Activated naive CD4-positive, alpha-beta T cell treated with anti-CD3 and anti-CD28 coated beads, Interleukin-2, amount 10 ng/mL, durations not matched to agents 7 days and 5 days (primary cell): ENCODE measurements at places on chromosomes 1 and 21.

- DNase-seq, result no peak
These were observed 7.6 kb downstream of the CHD5 start for GRCh38 chr1:6172549-6172948.

DNA sequence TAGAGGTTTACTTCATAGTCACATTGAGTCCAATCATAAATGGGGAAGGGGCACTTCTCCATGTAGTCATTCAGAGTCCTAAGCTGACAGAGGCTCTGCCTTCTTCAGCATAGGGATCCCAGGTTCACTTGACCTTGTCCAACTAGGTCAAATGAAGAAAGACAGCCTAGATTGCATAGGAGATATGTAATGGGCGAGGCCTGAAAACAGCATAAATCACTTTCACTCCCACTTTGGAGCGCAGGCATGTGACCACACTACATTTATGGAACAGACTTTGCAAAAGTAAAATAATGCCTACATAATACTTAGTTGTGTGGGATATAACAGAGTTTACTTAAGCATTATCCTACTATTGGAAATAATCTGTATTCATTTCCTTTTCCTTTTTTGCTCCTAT lies 51.7 kb downstream of the HOOK1 start:
- no peak for DNase-seq

DNA sequence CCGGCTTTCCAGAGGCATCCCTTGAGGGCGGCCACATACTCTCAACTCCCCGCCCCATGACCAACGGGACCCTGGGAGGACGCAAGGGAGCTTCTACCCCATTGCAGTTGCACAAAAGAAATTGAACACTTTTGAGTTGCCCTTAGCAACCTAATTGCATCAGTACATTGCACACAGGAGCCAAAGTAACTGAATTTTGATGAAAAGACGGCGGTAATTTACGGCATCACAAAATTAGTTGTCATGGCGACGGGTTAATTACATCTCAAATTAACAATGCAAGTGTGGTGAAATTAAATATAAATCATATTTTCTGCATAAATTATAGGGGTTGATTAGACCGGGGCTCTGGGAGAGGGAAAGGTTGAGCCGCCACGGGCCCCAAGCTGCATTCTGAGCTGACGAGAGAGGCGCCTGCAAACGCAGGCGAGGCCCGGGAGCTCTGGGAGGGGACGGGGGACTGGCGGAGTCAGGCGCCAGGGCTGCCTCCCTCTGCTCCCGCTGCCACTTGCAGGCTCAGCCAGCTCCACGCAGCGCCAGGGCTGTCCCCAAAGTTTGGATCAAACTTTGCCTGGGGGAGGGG lies 61.4 kb downstream of the CASZ1 start:
- DNase-seq, result no peak

- DNase-seq, result no peak
These were observed 25.1 kb downstream of the RRP1 start for GRCh38 chr21:43814215-43815106.

DNA sequence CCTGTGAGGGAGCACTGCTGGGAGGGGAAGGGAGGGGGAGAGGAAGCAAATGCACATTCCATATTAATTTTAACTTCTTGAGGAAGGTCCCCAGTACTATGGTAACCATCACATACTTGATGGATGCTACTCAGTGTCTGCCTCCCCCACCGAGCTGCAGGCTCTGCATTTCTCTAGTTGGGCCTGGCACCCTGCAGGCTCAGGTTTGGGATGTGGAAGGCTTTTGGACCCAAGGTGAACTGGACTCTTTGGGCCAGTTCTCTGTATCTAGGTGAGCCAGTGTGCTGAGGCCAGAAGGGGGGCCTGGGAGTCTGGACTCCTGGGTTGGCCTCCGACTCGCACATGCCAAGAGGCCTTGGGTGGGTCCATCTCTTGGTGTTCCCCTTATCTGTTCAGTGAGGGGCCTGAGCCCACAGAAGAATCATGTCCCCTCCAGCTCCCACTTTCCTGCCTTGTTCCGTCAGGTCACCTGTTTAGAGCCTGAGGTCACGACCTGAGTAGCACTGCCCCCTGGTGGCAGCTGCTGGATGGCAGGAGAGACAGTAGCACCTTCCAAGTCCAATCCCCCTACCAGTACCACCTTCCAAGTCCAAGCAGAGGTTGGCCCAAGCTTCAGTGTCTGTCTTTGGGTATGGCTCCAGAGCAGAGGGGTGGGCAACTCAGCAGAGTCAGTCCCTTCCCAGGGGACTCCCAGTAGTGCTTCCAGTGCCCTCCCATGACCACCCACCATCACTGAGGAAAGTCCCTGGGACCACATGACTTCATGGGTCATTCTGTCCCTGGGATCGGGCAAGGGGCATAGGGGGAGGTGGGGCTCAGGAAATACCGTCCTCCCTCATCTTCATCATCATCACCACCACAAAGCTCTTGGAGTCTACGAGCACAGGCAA lies 241.8 kb downstream of the TRABD2B start:
- peak; percentile 70 for DNase-seq

- no peak for DNase-seq
These were observed 8.8 kb downstream of the IFNGR2 start for GRCh38 chr21:33411949-33412430.

DNA sequence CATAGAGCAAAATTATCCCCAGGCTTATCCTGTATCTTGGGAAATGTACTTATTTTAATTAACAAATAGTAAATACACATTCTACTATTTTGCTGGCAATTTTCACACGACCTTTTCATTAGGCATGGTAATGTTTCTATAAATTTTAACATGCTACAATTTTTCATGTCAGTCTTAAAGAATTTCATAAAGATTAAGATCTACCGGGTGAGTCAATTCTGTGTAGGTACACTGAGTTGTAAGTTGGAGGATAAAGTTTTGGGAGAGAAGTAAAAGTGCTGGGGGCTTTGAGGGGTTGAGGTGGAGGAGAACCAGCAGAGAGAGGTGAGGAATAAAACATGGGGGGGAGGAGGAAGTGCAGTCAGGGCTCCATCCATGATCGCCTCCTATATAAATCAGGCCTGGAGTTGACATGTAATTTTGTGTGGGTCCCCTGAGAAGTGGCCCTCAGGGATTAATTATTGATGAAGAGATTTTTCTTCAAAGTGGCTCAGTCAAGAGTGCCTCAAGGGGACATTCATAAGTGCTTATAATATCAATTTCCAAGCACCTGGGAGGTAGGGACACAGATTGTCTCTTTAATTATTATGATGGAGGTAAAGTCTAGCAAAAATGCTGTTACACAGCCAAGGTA lies 7.2 kb downstream of the DPYD start:
- DNase-seq, result no peak

DNA sequence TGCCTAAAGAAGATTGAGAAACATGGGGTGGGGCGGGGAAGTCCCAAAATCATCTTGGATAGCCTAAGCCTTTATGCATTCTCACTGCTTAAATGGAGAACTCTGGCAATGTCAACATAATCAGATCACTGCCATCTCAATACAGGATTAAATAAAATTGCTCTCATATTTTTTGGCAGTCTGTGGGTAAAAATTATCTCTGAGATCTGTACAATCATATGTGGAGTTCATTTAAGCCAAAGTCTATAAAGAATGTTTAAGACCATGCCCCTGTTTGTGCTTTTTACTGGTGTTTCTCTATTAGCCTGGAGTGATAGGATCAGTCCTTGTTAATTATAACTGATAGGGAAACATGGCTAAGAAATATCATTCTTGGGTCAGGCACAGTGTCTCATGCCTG lies 136.3 kb downstream of the GPR52 start:
- DNase-seq, result no peak

DNA sequence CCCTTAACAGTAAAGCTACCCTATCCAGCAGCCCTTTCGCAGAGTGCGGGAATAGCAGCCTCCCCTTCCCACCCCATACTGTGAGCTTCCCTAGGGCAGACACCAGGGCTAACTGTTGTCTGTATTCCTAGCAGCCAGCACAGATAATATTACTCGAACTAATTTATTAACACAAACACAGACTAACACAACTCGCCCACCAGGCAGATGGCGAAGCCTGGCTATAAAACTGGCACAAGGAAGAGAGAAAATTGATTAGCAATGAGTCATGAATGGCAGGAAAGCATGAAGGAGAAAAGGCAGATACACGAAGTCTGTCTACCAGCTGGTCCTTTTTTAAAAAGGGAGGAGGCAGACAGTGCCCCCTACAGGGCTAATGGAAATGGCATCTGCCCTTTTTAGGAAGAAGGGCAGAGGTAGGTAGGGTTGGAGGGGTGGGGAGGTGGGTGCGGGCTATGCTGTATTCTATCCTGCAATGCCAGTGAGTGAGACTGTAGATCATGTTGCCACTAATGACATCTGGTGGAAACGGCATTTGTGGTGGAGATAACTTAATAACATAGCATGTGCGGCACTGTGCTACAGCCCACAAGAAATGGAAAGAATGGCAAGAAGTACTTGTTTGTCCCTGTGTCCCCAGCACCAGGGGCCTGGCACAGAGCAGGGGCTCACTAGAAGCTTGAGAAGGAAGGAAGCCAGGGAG lies 30.6 kb upstream of the CTPS1 start:
- peak; percentile 79 for DNase-seq

GRCh38 chr1:194795917-194796593 lies 1609.6 kb upstream of the B3GALT2 start:
- no peak for DNase-seq

DNA sequence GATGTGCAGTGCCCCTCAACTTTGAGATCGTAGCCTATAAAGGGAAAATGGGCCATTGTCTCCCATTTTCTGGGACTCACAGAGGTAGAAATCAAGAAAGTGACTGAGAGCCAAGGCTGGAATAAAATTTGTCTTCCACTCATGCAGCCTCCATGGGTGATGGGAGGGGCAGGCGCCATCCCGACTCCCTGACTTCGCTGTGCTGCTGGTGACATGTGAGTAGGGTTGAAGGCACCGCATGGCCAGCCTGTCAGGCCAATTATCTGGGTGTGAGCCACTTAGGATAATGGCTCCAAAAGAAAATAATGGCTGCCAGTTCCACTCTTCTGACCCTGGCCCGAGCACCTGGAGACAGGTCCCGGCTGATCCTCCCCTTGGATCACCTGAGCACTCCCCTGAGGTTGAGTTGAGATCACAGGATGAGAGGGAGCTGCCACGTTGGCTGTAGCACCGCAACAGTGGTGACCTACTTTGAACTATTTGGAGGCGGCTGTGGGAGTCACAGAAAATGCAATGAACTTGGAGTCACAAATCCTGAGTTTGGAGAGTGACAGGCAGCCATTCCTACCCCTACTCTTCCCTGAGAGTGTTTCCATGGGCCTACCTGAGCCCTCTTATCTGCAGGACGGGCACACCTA lies 26.3 kb downstream of the CAPN9 start:
- DNase-seq, result no peak

DNA sequence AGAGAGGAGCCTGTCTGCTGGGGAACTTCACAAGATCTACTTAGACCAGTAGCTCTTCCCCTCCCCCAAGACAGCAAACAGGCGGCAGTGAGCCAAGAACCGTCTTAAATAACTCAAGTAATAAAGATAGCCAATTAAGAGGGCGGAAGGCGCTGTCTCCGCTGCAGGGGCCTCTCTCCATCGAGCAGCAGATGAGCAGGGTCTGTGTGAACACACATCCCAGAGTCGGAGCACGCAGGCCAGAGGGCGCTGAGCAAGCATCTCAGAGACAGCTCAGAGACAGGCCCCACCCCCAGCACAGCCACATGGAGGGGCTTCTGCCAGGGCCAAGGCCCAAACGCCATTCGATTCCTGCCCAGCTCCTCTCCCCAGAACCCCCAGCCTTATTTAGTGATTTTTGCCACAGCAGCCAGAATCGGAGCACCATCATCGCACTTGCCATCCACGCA lies 11.1 kb downstream of the IFFO2 start:
- no peak for DNase-seq

DNA sequence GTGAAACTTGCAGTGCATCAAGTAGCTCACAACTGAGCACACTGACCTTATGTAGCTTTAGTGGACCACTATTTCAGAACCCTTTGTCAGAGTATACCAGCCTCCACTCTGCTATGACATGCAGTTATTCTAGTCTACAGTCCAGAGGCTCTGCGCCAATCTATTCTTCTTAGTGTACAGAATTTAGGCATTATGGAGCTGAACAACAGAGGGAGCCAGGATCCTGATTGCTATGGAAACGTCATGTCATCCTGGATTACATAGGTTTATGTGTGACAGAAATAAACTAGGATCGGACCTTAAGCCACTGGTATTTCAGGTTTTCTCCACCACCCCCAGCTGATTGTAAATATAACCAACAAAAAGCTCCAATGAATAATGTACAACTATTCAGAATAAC lies 48.1 kb upstream of the EEIG2 start:
- no peak for DNase-seq

- DNase-seq, result no peak
These were observed 64.6 kb downstream of the GRIK1 start for GRCh38 chr21:29875036-29875716.

DNA sequence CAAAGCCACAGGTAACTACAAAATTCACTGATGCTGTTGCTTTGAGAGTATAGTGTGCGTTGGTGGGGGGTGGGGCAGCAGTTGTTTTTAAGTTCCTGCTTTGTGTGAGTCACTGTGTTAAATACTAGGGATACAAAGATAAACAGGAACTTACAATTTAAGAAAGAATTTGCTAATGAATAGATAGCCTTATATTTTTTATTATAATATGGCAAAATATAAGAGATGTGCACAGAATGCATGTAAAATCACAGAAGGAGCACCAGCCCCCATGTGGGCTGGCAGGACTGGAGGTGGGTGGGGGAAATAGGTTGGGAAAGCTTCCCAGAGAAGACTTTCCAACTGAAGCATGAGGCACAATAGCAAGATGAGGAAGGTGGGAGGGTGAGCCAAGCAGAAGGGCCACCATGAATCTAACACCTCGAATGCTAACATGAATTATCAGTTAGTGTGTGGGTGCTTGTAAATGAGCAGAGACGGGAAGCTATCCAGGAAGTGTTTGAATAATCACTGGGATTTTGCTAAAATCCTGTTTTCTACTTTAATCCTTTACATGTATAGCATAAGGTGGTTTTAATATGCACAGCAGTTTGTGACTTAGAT lies 57.0 kb upstream of the RAVER2 start:
- no peak for DNase-seq

- DNase-seq, result no peak
These were observed 5.4 kb downstream of the TPRG1L start for GRCh38 chr1:3630161-3630611.

DNA sequence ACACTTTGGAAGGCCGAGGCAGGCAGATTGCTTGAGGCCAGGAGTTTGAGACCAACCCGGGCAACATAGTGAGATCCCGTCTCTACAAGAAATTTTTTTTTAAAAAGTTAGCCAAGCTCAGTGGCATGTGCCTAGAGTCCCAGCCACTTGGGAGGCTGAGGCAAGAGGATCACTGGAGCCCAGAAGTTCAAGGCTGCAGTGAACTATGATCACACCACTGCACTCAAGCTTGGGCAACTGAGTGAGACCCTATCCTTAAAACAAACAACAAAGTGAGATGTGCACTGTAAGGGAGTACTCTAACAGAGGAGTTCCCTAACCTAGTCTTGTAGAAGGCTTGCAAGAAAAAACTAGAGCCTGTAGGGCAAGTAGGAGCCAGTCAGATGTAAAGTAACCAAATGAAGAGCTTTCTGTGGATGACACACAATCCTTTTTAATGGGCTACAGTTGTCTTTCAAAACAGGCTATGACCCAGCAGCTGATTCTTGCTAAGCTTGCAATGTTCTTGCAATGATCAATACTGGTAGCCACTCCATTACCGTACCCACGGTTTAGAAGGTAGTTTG lies 38.0 kb upstream of the SRP9 start:
- DNase-seq, result no peak
